ENCODE measurements at places on chromosomes 13 and 19.

DNA sequence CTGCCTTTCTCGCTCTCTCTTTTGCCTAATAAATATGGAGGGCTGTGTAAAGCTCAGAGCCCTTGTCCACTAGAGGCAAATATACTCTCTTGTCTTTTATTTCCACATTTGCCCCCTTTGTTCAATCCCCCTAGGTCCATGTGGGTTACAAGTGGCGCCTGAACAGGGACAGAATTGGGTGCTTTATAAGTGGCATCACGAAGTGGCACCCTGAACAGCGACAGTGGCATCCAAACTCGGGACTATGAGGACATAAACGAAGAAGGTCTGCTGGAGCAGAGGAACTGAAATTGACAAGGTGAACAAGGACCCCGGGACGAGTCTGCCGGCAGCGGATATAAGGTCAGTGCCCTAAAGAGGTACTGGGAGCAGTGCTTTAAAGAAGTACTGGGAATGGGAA is 4.3 kb upstream of the ZNF610 start:
- DNase-seq, result peak; percentile 55

GRCh38 chr19:1294688-1295087 is 9.0 kb downstream of the EFNA2 start:
- DNase-seq, result no peak

- DNase-seq, result no peak
Observed at GRCh38 chr19:43505186-43505456, 575 bp upstream of the PHLDB3 start.

- no peak for DNase-seq
Observed at GRCh38 chr13:33312150-33312860, 26.8 kb upstream of the STARD13 start.

- DNase-seq, result no peak
Observed at GRCh38 chr19:10191347-10191746, 3.4 kb downstream of the DNMT1 start.

GRCh38 chr13:29782798-29783197 is 67.6 kb downstream of the UBL3 start:
- DNase-seq, result no peak

DNA sequence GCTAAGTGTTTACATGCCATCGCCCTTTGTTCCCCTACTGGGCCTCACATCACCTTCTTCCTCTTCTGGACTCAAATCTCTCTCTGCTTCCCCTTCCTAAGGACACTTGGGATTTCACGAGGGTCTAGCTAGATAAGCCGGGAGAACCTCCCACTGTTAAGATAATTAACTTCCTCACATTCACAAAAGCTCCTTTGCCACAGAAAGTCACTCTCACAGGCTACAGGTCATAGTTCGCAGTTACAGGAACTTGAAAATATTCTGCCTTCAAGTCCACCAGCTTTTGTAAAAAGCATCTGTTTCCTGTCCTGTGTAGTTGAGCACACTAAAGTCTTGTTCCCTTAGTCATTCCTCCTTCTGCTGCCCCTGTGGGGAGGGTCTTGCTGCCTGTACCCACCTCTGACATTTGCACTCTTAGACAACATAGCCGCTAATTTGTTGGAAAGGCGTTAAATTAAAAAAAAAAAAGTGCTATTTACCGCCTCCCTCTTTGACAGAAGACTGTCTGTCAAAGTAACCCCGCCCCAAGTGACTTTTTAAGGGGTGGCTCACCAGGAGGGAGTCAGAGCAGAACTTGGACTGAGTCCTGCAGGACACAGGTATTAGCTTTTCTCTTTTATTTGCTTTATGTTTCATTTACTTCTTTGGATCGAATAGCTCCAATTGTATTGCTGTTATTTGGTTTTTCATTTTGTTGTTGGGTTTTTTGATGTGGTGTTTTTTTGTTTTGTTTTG is 26.8 kb upstream of the CEACAM21 start:
- peak; percentile 95 for DNase-seq

GRCh38 chr19:10431254-10431942 is 11.1 kb downstream of the PDE4A start:
- DNase-seq, result peak; percentile 81

- DNase-seq, result no peak
Observed at GRCh38 chr13:93003531-93003930, 223.1 kb upstream of the GPC6 start.

- DNase-seq, result no peak
Observed at GRCh38 chr13:108402850-108403249, 133.3 kb downstream of the TNFSF13B start.

DNA sequence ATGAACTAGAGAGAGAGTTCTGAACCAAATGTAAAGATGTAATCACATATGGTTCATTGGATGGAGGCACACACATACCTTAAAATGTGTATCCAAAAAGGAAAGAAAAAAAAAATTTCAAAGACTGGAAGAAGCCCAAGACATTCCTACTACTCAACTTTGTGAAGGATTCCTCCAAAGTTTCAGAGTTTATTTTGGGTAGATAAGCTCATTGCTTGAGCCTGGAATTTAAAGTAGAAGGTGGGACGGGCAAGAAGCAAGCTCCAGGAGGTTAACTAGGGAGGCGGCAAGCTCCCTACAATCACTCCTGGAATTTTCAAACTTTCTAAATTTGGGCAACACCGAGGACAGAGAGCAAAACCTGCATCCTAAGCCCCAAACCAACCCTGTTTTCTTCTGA is 1.9 kb downstream of the TSHZ3 start:
- no peak for DNase-seq

DNA sequence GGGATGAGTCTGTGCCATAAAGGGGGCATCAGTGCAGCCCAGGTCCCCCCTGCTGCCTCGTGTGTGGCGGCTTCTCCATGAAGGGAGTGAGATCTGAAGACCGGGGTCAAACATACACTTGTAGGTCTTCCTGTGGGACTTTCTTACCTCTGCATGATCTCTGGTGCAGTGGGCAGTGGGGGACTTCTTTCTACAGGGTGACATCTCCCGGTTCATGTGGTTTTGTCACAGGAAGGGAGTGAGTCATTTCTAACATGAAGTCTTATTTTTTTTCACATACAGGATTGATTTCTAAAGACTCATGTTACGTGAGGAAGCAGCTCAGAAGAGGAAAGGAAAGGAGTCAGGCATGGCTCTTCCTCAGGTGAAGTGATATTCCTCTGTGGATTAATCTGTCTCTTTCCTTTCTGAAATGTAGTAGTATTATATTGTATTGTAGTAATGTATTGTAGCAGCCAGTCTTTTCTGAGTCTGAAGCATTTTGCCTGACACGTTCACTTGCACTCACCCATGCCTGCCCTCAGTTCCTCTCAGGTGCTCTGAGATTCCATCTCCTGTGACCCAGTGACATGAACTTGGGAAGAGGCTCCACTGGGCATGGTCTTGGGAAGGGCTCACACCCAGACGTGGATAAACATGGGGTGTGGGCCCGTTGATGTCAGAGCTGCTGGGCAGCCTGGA is 15.7 kb downstream of the ZNF808 start:
- DNase-seq, result peak; percentile 77

- DNase-seq, result no peak
Observed at GRCh38 chr13:87554045-87554444, 117.1 kb upstream of the SLITRK5 start.

- DNase-seq, result no peak
Observed at GRCh38 chr13:50732712-50733111, 110.8 kb downstream of the DLEU7 start.

GRCh38 chr13:94914895-94915294 is 202.6 kb upstream of the SOX21 start:
- no peak for DNase-seq

DNA sequence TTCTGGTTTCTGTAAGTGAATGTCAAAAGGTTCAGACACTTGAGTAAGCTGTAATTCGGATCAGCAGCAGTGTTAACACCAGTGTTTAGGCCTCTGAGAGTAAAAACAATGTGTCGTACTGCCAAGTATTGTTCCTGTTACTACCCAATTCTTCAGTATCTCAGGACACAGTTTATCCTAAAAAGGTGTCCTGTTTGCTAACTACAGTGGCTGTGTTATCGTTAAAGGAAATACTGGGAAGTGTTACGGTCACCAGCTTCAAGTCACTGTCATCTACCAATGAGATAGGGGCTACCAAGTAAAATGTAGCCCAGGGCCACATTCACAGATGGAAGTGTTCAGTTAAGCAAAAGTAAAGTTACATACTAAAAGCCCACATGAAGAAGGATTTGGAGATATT is 2.3 kb upstream of the UPF3A start:
- DNase-seq, result no peak

DNA sequence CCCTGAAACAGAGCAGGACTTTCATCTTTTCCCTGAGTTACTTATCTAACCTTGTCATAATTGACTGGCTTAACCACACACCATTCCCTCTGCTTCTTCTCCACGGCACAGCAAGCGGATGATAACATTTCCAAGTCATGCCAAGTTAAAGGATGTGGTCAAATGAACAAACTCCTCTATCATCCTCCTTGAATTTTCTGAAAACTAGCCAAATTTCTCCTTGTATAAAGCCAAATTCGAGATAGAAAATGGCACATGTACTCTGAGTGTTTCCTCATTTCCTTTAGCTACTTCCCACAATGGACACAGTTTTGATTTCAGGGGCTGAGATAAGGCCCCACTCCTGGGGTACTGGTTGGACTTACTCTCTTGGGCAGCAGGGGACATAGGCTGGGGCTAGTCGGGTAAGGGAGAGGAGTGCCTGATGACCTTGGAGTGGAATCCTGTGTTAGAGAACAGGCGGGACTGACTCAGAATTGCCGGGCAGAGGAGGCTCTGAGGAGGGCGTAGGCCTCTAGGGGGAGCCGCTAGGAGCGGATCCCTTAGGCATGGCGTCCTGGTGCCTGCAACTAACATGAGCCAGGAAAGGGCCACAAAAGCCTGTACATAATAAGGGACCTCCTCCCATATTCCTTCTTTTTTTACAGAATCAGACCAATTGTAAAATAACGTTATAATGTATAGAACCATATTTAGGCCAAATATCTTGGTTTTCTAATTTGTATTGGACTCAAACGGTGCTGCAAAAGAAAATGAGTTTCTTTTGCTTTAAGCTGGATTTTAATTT is 20.3 kb upstream of the TMTC4 start:
- no peak for DNase-seq

GRCh38 chr19:1855040-1855827 is 7.0 kb upstream of the REXO1 start:
- DNase-seq, result peak; percentile 97

- no peak for DNase-seq
Observed at GRCh38 chr13:94198681-94199080, 280.8 kb downstream of the DCT start.

- no peak for DNase-seq
Observed at GRCh38 chr13:90232291-90232690, 1115.2 kb upstream of the MIR17HG start.

- DNase-seq, result no peak
Observed at GRCh38 chr13:33219926-33220325, 65.6 kb downstream of the STARD13 start.

DNA sequence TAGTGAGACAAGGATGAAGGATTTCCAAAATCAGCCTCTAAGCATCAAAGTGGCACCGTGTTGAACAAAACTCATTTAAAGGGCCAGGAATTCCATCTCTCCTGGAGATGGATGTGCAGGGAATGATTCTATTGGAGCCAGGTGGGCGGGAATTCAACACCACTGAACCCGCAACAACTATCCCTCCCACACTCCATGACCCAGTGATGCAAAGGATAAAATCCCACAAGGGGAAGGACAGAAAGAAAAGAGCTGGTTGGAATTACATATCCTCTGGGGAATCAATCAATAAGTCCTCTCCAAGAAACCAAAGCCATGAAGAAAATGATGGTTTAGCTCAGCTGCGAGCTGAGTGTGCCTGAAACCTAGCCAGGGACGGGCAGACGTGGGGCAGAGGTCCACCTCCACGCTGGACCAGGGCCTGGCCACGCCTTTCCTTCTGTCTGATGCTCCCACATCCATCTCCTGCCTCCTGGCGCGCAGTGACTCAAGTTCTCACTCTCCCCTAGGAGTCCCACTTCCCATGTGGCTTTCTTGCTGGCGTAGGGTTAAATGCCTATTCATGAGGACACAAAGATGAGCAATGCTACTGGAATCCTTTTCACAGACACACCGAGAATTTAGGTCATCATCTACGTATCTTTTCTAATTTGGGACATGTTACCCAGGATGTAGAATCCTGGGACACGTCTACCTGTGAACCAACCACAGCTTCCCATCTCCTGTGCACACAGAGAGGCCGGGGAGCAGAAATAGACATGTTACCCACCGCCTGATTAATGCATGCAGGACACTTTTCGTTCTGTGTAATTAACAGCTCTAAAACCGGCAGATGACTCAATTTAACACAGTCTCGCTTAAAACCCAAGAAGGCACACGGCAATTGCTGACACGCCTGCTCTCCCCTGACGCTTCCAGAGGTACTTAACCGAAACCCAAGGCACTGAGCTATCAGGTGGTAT is 48.6 kb downstream of the PEPD start:
- DNase-seq, result no peak

- DNase-seq, result peak; percentile 98
Observed at GRCh38 chr19:38869836-38870607, 8.1 kb downstream of the RINL start.

DNA sequence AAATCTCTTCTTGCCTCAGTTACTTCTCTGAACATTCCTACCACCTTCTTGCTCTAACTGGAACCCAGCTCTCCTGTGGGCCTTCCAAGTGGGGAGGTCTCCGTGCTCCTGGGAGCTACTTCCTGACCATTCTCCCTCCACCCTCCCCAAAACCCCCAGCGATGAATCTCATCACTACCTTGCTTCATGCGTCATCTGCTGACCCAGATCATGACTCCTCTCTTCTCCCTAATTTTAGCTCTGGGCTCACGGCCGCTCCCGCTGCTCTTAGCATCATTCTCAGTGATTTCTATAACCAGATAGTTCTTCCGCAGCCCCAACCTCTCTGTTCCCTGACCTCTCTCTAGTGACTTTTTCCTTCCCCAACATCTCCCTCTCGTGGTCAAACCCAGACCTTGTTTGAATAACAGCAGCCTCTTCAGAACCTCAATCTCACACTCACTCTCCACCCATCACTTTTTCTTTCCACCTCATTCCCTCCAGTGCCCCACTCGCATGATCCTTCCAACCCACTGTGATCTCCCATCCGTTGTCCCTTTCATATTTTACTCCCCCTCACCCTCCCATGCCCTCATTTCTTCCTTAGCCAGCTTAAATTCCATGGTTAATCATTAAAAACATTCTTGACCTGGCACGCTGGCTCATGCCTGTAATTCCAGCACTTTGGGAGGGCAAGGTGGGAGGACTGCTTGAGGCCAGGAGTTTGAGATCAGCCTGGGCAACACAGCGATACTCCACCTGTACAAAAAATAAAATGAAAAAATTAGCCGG is 21.8 kb downstream of the MRPS12 start:
- DNase-seq, result peak; percentile 86

- no peak for DNase-seq
Observed at GRCh38 chr13:44668688-44669087, 92.6 kb upstream of the TSC22D1 start.

GRCh38 chr19:4744451-4745174 is 21.0 kb upstream of the DPP9 start:
- no peak for DNase-seq
